ENCODE measurements at places on chromosomes 5 and 9.
A peak's percentile ranks its signal among the peaks of the same experiment; 100 is the strongest.

- DNase-seq: no peak
Measured at GRCh38 chr5:172540099-172540870, 86.0 kb upstream of the SH3PXD2B start.

- DNase-seq: no peak
Measured at GRCh38 chr9:84781458-84781857, 111.9 kb downstream of the NTRK2 start.

DNA sequence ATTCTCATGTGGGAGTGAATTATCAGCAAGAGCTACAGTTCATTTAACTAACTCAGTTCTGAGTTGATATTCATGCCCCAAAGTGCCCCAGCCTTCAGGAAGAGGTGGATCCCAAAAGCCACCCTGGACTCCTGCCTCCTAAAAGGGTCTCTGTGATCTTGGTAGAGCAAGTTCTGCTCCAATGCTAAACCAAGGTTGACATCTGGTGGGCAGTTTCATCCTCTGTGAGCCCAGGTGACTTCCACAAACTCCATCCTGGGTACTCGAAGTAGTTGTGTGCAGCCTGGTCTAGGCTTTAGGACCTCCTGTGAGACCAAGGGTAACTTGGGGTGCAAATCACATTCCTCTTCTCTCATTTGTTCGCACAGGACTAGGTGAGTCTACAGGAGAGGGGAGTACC, 816.8 kb downstream of the MTRR start:
- no peak for DNase-seq

DNA sequence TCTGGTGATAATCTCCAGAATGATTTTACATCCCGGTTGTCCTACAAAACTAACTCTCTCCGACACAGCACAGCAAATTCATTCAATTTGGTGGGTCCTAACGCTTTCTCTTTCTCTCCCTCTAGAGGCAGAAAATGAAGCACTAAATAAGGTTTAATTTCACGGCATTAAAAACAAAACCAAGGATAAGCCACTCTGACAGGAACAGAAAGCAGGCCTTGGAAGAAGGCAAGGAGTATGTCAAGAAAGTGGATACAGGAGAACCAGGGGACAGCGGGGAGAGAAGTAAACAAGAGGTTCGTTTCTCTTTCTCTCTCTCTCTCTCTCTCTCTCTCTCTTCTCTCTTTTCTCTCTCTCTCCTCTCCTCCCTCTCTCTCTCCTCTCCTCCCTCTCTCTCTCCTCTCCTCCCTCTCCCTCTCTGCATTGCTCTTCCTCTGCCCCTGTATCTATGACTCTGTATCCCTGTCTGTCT, 49.8 kb downstream of the EBF1 start:
- no peak for DNase-seq

- DNase-seq: no peak
Measured at GRCh38 chr9:3177936-3178335, 334.0 kb upstream of the PUM3 start.

DNA sequence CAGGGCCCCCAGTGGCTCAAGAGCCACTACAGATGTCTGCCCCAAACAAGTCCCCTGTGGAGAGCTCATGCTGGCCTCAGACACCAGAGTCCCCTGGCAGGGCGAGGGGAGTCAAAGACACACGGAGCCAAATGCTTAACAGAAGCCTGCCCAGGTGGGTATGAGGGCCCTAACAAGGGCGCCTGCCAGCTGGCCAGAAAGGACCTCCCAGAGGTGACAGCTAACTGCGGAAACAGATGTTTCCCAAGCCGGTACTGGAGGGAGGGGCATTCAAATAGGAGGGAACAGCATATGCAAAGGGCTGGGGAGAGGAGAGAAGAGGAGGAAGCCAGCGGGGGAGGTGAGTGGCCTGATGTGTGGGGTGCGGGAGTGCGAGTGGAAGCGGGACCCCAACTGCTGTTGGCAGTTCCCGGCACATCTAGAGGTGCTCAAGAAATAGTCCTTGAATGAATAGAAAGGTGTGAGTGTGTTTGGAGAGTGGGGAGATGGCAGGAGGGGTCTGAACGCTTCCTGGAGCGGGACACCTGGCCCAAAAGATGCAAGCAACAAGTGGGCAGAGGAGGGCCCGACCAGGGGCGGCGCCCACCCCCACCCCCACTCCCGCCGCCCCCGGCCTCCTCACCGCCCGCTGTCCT, 824 bp downstream of the MXD3 start:
- no peak for DNase-seq

DNA sequence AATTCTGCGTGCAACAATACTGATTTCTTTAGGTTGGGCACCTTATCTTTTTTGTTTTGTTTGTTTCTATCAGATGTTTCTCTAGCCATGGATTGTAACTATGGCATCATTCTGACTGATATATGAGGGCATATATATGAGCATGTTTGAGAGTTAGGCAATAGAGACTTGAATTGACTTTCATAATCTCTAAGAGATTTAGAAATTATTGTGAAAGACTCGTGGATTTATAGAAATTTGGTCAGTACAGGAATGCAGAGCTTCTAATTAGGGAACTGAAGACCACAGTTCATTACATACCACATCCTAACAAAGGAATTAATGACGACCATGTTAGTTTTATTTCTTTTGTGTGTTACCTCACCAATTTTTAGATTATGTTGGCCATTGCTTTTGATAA, 546.0 kb upstream of the GRAMD2B start:
- DNase-seq: no peak

GRCh38 chr5:75018805-75019587, 33.4 kb downstream of the GCNT4 start:
- DNase-seq: no peak

DNA sequence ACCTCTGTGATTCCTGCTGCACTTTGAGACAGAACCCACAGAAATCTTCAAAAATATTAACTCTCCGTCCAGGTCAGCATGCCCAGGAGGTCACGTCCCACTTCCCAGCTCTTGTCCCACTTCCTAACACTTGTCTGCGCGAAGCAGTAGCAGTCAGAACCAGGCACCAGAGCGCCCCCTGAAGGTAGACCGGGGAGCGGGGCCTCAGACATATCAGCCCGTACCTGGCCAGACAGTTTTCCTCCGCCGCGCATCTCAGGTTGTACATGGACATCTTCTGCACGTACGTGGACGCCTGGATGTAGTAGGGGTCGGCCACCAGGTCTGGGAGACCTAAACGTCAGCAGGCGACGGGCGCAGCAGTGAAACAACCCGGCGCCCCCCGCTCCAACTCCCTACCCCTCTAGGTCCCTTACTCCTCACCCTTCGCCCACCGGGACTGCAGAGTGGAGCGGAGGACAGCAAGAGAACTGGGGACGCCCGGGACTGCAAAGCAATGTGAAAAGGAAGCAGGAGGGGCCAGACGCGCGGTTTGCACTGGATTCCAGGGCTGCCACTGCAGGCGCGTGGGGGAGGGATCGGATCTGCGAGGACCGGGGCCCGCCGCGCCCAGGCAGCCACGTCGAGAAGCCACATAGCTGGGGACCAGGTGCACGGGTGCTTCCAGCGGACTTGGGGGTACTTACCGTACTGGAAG, 1.2 kb downstream of the LOX start:
- DNase-seq: peak; percentile 14

DNA sequence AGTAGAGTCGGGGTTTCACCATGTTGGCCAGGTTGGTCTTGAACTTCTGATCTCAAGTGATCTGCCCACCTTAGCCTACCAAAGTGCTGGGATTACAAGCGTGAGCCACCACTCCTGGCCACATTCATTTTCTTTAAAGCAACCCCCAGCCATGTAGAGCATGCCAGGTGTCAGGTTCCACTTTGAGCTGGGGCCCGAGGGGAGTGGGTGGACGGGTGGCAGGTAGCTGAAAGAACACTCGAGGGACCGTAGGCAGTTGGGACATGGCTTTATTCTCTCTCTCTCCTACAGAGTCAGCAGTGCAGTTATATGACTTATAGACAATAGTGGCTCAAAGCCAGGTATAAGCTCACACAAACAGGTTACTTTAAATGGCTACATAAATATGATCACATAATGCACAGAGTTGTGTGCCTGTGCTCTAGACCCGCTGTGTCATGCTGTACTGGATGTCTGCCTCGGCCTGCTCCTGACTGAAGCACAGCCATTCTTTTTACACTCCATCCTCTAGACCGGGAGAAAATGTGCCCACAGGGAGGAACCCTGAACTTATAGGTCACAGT, 60.5 kb upstream of the FAM120A start:
- no peak for DNase-seq

- no peak for DNase-seq
Measured at GRCh38 chr5:131373265-131373664, 109.4 kb downstream of the CDC42SE2 start.

- no peak for DNase-seq
Measured at GRCh38 chr9:88041447-88041846, 67.1 kb upstream of the CDK20 start.

DNA sequence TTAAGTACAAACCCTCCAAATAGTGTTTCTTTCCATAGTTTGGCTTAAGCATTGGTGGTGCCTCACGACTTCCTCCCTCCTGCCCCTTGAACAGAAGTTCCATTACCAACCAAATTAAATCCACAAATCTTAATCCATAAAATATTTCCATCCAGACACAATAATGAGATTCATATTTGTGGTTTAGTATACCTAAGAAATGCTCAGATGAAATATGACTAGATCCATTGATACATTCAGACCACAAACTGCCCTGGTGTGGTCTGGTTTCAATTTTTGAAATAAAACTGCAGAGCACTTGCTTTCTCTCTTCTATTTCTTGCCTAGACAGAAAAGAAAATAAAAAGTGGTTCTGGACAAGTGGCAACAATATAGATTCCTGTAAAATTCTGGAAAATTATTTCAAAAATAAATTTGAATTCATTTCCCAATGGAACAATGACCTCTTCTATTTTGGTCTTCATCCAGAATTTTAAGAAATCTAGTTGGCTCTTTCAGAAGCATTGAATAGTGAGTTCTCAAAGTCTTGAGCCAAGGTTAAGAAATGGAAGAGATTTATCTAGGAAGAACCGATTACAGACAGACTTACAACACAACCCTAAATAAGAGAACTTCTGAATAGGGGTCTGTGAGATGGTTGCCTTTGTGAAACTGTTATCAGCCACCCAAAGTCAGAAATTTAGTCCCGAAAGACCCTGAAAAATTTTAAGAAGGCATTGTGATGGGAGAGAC, 14.0 kb downstream of the TNC start:
- no peak for DNase-seq

DNA sequence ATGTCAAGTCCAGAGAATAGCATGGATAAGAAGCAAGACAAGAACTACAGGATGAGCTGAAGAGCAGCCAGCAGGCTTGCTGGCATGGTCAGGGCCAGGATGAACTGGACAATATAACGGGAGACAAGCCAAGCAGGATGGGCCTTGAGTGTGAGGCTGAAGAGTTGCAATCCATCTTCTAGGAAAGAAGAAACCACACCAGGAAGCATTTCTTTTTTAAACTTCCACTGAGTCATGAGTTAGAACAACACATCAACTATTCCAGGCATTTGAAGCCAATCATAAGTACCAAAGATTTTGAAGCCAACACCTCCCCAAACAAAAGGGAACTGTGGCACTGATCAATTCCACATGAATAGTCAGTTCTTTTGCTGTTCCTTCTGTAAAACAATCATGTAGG, 27.3 kb downstream of the SLC31A2 start:
- DNase-seq: no peak

DNA sequence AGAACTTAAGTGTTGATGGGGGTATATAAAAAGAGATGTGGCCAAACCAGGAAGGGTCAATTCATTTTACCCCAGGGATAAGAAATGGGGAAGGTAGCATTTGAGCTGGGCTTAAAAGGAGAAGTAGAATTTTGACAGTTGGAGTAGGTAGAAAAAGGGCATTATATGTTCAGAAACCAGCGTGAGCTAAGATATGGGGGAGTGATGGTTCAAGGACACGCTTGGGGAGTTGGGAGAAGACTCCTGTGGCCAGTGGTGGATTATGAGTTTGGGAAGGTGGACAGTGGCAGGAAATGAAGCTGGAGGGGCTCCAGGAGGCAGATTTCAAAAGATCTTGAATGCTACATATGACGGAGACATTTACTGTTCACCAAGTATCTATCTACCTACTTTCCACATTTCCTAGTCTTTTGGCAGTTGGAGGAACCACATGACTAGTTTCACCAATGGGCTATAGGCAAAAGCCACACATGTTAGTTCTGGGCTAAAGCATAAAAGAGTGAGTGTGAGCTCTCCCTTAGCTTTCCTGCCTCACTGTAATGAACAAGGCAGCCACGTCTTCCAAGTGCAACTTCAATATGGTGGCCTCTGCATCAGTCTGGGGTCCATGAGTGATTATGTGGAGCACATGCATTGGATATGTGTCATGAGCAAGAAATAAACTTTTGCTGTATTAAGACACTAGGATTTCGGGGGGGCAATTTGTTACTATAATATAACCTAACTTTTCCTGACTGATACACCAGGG, 15.7 kb upstream of the GSN start:
- no peak for DNase-seq

- DNase-seq: no peak
Measured at GRCh38 chr5:58961631-58962280, 378.9 kb downstream of the RAB3C start.

- DNase-seq: no peak
Measured at GRCh38 chr9:81150016-81150625, 539.2 kb downstream of the TLE1 start.

GRCh38 chr5:132474131-132474723, 16.3 kb downstream of the IRF1 start:
- no peak for DNase-seq

DNA sequence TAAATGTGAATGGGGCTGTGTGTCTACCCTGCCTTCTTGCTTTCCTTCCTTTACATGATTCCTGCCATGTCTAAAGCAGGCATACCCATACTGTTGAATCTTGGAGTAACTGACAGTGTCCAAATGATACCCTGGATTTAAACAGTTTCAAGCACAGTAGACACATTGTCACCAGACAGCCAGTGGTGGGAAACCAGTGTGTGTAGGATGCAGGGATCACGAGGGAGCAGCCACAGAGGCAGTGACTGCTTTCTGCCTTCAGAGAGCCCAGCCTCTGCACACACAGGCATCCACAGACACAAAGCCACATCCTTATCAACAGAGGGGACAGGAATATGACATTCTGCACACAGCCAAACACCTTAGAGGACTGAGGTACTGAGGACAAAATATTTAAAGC, 184.2 kb upstream of the TBCA start:
- DNase-seq: no peak

DNA sequence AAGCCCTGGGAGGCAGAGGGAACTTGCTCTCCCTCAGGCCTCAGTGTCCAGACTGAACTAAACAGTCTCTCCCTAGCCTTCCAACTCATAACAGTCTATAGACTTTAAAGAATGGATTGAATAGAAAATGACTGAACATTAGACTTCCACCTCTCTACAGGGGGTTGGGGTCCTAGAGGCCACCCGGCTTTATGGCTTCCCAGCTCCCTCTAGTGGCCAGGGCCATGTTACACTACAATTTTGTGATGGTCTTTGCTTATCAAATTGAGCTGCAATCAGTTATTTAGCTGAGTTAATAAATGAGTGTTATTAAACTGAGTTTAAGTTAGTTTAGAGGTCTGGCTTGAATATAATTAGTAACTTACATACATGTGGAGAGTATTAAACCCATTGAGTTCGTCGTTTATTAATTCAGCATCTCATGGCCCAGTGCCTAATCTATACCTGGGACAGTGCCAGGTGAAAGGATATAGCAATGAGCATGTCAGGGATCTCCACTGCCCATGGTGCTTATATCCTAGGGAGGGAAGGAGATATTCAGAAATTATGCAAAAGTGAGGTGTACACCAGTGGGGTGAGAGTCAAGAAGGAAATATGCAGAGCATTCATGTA, 105.2 kb downstream of the SH3TC2 start:
- DNase-seq: peak; percentile 13

All from COLO829 (cell line).